ENCODE measurements at places on chromosomes 1 and 21. TPM values are rescaled to one million over a fixed set of nuclear protein-coding genes. Genes with fewer than 3 reads are reported as not detected.

ARMH1 gene
- 1.9 TPM for total RNA-seq

LDLRAP1 gene
- 27.6 TPM for total RNA-seq

SERPINC1 gene
- total RNA-seq: not detected

DNA sequence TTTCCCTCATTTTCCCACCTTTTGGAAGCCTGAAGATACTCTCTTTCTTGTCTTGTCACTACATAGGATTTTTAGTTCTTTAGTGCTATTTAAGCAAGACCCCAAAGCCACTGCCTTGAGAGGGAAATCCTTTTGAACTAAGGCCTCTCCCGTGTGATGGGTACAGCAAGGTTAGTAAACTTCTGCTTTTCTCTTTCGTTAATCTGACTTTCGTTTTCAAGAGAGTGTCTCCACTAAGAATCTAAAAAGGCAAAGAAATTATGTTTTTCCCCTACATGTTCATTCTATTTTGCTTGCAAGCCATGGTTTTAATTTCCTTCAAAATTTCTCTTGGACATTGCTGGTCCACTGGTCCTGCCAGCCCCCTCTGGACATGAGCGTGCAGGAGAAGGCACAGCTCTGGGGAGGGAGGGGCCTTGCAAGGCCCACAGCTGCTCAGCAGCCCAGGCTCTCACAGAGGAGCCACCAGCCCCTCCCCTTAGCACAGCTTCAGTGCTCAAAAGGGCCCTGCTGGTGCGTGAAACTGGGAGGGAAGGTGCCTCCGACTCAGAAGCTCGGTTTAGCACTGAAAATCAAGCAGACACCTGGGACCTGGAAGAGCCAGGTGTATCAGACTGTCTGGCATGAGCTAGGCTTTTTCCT lies 210.9 kb upstream of the GALNT2 start:
- DNase-seq: no peak

DNA sequence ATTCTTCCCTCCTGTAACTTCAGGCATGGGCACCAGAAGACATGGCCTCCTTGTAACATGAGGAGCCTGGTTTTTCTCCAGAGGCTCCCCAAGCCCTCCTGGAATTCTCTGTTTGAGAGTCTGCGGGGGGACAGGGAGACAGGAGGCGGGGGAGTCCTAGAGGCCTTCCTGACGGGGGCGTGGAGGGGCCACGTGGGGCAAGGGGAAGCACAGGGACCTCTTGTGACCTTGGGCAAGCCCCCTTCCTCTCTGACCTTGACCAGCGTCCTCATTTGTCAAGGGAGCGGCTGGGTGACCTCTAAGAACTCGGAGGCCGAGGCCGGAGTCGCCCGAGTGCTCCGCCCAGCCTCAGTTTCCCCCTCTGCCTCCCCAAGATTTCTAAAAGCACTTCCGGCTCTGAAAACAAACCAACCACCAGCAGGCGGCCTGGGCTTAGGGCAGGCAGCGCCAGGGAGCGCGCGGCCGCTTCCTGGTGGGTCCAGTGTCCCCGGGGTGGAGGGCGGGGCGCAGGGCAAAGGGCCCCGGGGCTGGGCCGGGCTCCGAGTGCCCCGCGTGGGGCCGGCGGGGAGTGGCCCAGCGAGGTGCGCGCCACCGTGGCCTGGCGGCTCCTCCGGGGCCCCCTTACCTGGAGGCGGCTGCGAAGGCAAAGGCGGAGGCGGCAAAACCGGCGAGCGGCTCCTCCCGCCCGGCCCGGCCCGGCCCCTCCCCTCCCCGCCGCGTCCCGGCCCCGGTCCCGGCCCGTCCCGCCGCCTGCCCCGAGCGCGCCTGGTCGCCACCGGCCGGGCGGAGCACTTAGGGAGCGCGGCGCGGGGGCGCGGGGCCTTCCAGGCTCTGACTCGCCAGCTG lies at the start of gene TMCO4:
TSS of gene TMCO4 (minus strand) at position 687 of the 846 bp plus-strand sequence. CDS start 19,158 bp downstream, outside the sequence.
- peak; percentile 91 for DNase-seq

GRCh38 chr1:87718241-87718950 lies 389.7 kb downstream of the LMO4 start:
- DNase-seq: no peak
